ENCODE measurements at places on chromosomes 13 and 19. TPM values are rescaled to one million over a fixed set of nuclear protein-coding genes. Genes with fewer than 3 reads are reported as not detected.

UGGT2 gene
- 49.6 TPM for total RNA-seq

IL11 gene
- 2.9 TPM for total RNA-seq

CKM gene
- 1.8 TPM for total RNA-seq

ATP8B3 gene
- total RNA-seq = 1.1 TPM

RASAL3 gene
- 0.16 TPM for total RNA-seq

PPP1R13L gene
- 6.0 TPM for total RNA-seq

FOXA3 gene
- total RNA-seq = not detected

TMEM238 gene
- total RNA-seq = not detected

PLVAP gene
- total RNA-seq = 3.6 TPM

ELANE gene
- 2.4 TPM for total RNA-seq

LAIR1 gene
- total RNA-seq = not detected

FSD1 gene
- total RNA-seq = 3.1 TPM

SYT3 gene
- total RNA-seq = not detected

C19orf85 gene
- not detected for total RNA-seq

PEG3 gene
- total RNA-seq = 2.9 TPM

BICRA gene
- total RNA-seq = 1.3 TPM

SHISA7 gene
- not detected for total RNA-seq

TNFSF13B gene
- total RNA-seq = 0.72 TPM

PSPN gene
- total RNA-seq = 0.36 TPM

OCEL1 gene
- total RNA-seq = 6.2 TPM

RNF225 gene
- total RNA-seq = not detected

DYRK1B gene
- 15.6 TPM for total RNA-seq

DACH1 gene
- 0.49 TPM for total RNA-seq
